ENCODE measurements at places on chromosomes 5 and 9. TPM values are rescaled to one million over a fixed set of nuclear protein-coding genes. Genes with fewer than 3 reads are reported as not detected.

GRCh38 chr5:124755565-124755964 is 9.1 kb upstream of the ZNF608 start:
- DNase-seq: no peak

- DNase-seq: no peak
Observed at GRCh38 chr5:756171-756570, 28.4 kb downstream of the ZDHHC11B start.

OR1J1 gene
- total RNA-seq: not detected

- DNase-seq: no peak
Observed at GRCh38 chr5:64800926-64801325, 32.2 kb downstream of the CWC27 start.

GRCh38 chr5:32435383-32435782 is 9.2 kb downstream of the ZFR start:
- no peak for DNase-seq

CCDC180 gene
- 10.0 TPM for total RNA-seq

- no peak for DNase-seq
Observed at GRCh38 chr5:82347201-82347865, 69.2 kb upstream of the RPS23 start.

DNA sequence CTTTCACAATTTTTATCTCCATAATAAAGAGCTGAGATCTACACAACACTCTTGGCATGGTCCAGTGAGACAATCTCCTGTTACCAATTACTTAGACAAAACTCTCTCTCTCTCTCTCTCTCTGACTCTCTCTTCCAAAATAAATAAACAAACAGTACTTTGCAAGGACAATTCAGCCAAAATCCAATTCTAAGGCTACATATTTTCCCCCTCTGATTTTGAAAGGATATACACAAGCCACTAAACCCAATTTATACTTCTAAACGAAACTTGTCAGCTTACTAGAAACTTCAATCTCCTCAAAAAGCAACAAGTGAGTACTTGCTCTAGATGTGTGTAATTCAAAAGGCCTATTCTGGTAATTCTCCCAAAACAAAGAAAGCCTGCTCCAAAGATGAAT is 26.3 kb upstream of the TNPO1 start:
- DNase-seq: no peak

AQP7 gene
- 1.9 TPM for total RNA-seq

GRCh38 chr5:111596705-111597104 is 84.4 kb upstream of the STARD4 start:
- no peak for DNase-seq

DNA sequence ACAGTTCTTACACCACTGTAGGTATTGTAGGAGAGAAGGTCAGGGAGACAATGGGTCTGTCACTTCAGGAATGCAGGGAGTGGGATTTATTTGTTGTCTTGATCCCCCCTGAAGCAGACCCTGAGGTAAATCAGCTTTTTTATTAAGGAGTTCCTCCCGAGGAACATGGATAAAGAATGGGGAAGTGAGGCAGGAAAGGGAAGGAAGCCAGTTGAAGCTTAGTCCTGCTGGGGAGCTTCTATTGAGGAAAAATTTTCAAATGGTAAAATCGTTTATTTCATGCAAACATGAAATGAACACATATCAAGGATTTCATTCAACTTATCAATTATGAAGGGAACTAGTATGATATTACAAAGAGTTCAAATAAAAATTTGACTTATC is 318.6 kb upstream of the PIK3R1 start:
- DNase-seq: no peak

CFAP90 gene
- total RNA-seq: 0.21 TPM

GRCh38 chr9:89420397-89421178 is 77.3 kb downstream of the SEMA4D start:
- DNase-seq: no peak

DNA sequence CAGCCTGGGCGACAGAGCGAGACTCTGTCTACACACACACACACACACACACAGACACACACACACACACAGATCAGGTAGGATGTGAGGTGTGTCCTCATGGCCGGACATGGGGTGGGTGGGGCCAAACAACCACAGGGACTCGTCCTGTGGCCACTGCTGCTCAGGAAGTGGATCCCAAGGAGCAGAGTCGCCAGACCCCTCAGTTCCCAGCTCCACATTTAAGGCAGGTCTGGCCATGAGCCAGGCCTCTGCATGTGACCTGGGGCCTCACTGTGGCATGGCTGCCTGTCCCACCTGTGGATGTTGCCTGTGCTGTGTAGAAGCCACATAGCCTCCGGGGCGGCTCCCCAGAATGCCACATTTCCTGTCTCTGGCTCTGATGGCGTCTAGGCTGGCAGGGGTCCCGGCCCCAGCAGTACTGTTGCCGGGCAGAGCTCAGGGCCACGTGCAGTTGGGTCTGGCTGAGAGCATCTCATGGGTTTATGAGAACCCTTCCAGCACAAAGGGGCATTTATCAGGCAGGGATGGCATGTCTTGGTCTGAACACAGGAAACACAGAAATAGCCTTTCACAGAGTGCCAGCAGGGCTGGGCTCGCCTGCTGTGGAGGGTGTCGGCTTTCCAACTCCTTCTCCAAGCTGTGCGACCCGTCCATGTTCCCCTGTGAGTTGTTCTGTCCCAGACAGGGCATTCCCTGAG is 9.9 kb upstream of the NINJ1 start:
- DNase-seq: no peak

DNA sequence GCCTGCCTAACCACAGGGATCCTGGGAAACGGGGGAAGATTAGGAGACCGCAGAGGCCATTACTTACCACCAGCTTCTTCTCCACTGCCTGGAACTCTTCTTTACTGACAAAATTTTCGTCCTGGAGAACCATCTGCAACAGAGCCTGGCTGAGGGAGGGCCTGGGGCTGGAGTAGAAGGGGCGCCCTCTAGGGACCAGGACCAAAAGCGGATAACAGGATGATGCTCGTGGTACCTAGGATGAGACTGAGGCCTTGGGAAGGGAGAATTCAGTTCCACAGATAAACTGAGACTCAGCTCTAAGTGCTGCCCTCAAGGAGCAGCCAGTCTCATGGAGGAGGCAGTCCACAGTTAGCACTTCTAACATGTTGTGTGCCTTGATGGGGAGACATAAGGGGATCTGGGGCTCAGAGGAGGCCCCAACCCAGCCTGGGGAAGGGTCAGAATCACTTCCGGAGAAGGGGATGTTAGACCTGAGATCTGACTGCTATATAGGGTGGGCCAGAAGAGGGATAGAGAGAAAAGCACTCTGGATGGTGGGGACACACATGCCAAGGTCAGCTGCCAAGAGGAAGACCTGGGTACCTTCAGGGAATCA is 1.2 kb downstream of the SPATA24 start:
- DNase-seq: no peak

DNA sequence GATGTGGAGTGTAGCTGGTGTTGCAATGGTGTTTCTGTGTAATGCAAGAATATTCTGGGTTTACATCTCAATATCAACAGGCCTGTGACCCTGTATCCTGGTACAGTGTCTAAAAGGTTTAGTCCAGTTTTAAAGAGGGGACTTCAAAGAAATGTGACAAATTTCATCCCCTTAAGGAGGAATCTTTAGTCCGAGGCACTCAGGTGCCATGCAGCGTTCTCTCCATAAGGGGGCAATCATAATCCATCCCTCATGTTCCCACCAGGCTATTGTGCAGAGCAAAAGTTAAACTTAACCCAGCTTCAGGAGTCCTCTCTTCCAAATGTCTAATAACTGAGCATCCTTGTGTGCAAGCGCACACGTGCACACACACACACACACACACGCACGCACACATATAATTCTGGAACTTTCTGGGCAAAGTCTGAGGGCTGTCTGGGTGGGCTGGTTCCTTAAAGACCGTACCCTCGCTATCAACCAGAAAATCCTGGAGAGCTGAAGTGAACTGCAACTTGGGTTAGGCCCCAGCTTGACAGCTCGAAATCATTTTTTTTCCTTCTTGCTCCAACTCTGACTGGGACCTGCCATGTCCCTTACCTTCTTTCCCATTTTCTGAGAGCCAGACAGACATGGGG is 46.0 kb downstream of the CRB2 start:
- DNase-seq: no peak

TRIM14 gene
- total RNA-seq: 4.2 TPM

NMUR2 gene
- not detected for total RNA-seq

DNA sequence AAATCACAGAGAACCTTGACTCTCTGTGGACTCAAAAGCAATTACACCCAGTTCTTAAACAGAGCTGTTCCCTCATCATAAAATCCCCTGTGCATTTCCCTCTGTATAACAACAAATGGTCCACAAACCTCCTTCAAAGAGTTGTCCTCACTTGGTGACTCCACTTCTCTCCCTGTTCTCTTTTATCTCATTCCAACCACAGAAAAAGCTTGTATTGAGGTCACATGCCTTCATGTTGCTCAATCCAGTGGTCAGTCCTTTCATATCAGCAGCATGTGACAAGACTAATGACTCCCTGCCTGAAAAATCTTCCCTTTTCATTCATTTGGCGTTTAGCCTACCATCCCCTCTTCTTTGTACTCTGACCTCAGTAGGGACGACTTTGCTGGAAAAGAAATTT is 158.0 kb downstream of the DEPDC1B start:
- DNase-seq: no peak

GRCh38 chr5:32589942-32590869 is 4.8 kb downstream of the SUB1 start:
- no peak for DNase-seq

- DNase-seq: peak; percentile 2
Observed at GRCh38 chr9:15377625-15378540, 44.8 kb upstream of the SNAPC3 start.

- no peak for DNase-seq
Observed at GRCh38 chr5:174514983-174515394, 209.4 kb upstream of the MSX2 start.

DNA sequence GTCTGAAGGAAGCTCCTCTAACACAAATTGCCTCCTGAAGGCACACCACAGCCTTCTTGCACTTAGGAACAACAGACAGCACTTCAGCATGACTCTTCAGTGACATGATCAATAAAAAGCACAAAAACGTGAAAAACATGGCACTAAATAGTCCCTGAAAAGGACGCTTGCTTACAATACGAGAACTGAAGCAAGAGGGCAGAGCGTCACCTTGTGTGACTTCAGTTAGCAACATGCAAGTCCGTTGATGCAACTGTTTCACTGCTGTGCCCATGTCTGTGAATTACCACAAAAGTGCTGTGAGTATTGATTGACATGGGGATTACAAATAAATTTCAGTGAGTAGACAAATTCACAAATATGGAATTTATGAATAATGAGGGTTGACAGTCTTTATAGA is 219.9 kb upstream of the GAS1 start:
- DNase-seq: no peak

DNA sequence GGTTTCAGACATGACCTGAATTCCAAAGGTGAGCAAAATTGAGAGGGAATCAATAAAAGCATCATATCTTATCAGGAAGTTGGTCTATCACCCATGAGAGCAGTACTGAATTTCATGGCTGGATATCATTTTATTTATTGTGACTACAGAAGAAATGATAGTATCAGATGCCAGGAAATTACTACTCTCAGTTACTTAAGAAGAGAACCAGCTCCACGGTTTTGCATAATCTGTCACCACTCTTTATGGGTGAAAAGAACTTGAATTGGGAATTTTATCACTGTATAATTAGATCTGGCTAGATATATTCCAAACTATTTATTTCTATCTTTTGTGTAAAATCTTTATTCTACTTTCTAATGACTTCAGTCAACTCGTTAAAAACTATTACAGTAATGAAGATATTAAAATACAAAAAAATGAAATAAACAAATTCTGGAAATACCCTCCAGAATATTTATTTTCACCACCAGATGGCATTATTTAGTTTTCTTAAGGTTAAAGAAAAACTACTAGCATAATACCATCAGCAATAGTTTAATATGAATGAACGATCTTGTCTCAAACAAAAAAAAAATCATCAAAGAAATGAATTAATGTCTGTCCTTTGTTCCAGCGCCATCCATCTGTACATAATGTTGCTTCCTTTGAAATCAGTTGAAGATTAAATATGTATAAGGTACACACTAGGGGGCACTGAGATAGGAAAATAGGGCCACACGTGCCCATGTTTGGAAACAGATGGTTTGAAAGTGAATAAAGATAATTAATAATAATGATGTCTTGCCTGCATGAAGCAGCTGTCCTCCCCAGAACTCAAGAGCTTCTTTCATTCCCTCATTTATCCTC is 84.7 kb upstream of the SLCO6A1 start:
- DNase-seq: peak; percentile 5

CCDC171 gene
- 20.4 TPM for total RNA-seq

GRCh38 chr9:84667571-84668195 is 1.8 kb upstream of the NTRK2 start:
- DNase-seq: peak; percentile 39

DNA sequence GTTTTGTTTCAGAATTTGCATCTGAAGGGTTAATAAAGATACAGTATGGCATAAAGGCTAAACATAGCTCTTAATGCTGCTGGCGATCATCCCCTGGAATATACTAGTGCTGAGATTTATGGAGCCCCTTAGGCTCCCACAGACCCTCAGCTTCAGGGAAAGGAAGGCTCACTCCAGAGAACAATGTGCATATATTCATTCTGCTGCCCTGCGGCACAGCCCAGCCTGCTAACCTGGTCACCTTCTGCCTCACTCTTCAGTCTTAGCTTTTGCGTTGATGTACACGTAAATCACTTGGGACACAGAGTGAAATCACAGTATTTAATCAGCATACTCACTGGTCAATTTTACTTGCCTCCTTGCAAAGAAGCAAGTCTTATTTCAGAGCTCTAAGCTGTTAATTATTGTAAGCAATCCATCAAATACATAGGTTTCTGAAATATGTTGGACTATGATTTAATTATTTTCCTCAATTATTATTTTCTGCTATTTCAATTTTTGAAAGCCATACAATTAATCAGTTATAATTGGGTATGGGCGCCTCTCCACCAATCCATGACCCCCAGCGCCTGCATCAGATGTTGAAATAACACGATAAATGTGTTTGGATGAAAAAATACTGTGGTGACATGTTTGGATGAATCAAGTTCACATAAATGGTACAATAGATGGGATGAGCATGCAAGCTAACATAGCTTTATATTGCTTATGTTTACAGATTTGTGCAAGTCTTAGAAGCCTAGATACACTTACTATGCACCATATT is 11.4 kb upstream of the ACOT12 start:
- DNase-seq: no peak

GRCh38 chr9:113619491-113620376 is 156.2 kb downstream of the RGS3 start:
- DNase-seq: no peak
